Non-pigmented ciliary epithelial cell (primary cell): ENCODE measurements at places on chromosomes 6 and 20.
A peak's percentile ranks its signal among the peaks of the same experiment; 100 is the strongest.

DNA sequence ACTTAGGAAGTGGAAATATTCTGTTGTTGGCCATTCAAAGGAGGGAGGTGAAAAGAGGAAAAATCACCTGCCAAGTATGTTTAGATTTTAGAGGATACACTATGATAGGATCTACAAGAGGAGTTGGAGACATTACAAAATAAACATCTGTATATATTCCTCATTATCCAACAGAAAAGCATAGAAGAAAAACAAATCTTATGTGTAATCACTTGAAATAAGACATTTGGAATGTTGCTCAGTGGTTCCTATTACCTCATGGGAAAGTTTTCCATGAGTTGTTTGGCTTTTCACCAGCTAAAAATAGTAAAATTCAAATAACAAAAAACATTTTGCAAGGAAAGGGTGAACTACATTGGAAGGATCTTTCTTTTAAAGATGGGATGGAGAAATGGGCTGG is 76.7 kb upstream of the CARMIL1 start:
- peak; percentile 64 for DNase-seq

- DNase-seq: no peak
Observed at GRCh38 chr20:41011551-41012067, 17.0 kb upstream of the TOP1 start.

DNA sequence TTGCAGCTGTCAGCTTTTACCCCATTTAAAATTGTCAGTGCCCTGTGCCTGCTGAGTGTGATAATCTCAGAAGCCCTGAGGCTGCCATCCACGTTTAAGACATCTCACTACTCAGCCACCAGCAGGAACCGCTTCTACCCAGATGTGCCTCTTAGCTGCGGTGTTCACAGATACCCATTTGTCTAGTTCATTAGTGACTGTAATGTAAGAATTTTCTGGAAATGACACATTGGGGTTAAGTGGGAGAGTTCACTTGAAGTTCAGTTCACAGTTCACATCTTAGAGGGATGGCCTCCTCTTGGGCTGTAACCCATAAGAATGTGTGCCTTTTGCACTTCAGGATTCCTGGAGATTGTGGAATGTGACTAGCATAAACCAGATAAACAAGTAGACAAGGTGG is 477.7 kb downstream of the BTBD3 start:
- no peak for DNase-seq

GRCh38 chr6:16230953-16231352 is 7.4 kb upstream of the GMPR start:
- no peak for DNase-seq

DNA sequence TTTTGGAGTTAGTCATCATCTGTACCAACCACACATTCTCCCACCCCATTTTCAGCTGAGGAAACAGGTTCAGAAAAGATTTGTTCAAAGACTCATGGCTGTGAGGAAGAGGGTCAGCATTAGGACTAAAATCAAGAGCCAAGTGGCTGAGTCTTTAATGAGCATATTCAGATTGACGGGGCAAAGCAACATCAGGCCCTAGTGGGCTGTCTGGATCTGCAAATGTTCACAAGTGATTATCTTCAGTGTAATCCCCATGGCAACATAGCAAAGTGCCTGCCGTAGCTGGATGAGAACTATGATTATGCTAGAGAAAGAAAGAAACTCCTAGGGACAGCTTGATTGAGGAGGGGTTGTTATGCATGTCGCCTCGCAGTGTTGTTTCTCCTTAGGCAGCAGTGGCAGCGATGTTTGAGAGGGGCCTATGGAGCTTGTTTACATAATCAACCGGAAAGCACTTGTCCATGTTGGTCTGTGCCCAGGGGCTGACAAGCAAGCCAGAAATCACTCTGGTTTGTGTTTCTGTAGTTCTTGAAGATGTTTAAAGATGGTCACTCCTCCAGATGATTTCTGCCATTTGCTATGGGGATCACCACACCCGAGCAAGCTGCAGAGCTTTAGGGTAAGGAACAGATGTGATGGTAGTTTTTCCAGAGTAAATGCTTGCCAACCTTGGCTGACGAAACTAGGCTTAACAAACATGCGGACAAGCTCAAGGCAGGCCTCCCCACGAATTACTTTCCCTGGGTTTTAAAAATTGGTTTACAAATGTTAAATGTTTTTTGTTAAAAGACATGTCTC is 124.3 kb upstream of the MLIP start:
- DNase-seq: no peak
